Activated naive CD4-positive, alpha-beta T cell treated with anti-CD3 and anti-CD28 coated beads, Interleukin-2, amount 50 U/mL, for 72 hours (primary cell): ENCODE measurements at places on chromosomes 2 and 18. TPM values are rescaled to one million over a fixed set of nuclear protein-coding genes. Genes with fewer than 3 reads are reported as not detected.

The ARHGAP28 gene
- total RNA-seq = not detected

The CDK15 gene
- not detected for total RNA-seq

DNA sequence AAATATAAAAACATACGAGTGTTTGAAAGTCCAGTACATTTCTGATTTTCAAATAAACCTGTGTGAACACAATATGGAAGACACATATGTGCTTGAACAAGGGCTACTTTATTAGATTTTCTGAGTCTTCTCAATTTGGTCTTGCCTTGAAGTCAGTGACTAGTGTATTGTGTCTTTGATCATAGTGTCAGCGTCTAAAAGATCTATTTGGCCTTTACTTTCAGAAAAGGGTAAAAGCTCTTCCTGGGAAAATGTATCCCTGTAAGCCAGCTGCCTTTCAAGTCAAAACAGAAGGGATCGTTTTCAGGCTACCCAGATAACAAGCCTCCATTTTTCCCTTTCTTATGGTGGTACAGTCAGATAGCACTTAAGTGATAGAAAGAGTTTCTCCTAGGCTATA, 471.9 kb downstream of the CMPK2 start:
- DNase-seq = no peak

DNA sequence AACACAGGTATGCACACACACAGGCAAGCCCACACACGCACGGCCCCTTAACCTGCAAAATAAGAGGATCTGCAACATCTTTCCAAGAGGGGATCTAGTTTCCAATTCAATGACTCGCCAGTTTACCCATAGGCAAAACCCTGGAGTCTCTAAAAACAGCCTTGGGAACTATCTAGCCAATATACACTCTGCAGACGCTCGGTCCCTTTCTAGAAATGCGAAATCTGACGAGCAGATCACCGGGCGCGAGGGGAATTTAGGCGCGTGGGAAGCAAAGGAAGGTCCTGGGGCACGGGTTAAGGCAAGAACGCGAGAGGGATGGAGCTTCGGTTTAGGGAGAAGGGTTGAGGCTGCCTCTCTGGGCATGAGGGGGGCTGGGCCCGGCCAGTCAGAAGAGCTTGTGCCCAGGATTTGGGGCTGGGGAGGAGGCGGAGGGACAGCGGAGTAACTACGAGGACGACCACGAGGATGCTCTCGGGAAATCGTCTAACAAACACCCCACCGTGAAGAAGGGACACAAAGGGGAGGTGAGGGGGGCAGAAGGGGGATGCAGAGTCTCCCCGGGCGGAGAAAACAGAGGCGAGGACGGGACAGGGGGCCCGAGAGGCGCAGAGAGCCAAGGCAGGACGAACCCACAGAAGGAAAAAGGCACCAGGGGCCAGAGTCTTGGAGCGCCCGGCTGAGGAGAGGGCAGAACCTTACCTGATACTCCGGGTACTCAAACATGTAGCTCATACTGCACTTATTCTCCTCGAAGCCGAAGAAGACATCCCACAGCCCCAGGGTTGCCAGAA, 542 bp downstream of the PGAP1 start:
- peak; percentile 58 for DNase-seq

DNA sequence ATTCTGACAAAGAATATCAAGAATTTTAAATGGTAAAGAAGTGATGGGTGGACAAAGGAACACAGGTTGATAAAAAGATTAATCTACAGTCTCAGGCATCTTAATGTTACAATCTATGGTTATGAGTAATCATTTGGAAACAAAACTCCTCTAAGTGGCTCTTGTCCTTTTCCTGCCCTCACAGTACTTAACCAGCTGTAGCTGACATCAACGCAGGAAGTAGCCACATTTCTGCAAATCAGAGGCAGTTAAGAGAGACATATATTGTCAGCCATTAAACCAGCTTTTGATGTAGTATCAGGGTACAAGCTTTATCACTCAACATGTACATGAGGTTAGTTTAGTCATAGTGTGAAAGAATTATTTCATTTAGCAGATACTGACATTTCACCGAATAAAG, 244.6 kb downstream of the NR4A2 start:
- no peak for DNase-seq
